ENCODE measurements at places on chromosomes 13 and 19. TPM values are rescaled to one million over a fixed set of nuclear protein-coding genes. Genes with fewer than 3 reads are reported as not detected.

SLC5A5 gene
- total RNA-seq, result 0.28 TPM

ANGPTL4 gene
- total RNA-seq, result 3.4 TPM

GPR12 gene
- not detected for total RNA-seq

SIRT2 gene
- total RNA-seq, result 52.8 TPM

CFD gene
- 6.4 TPM for total RNA-seq

C2CD4C gene
- 0.21 TPM for total RNA-seq

PPM1N gene
- total RNA-seq, result 1.4 TPM

ZNF507 gene
- total RNA-seq, result 9.2 TPM

CHMP2A gene
- 173 TPM for total RNA-seq

MYADM gene
- 13.2 TPM for total RNA-seq

ZNF135 gene
- total RNA-seq, result 1.7 TPM

CGB3 gene
- total RNA-seq, result not detected

ZIC5 gene
- not detected for total RNA-seq

SLC25A42 gene
- total RNA-seq, result 2.6 TPM

SERPINE3 gene
- not detected for total RNA-seq

ZNF28 gene
- 57.1 TPM for total RNA-seq

CDX2 gene
- not detected for total RNA-seq

ZNF581 gene
- 14.4 TPM for total RNA-seq

GRIK5 gene
- 0.34 TPM for total RNA-seq

CCDC8 gene
- total RNA-seq, result 16.1 TPM

ICAM5 gene
- 6.4 TPM for total RNA-seq

ARHGAP45 gene
- 4.6 TPM for total RNA-seq

TBXA2R gene
- 0.21 TPM for total RNA-seq

ZNF254 gene
- 13.5 TPM for total RNA-seq

ZNF547 gene
- total RNA-seq, result 6.5 TPM

LRFN3 gene
- 2.4 TPM for total RNA-seq

COG3 gene
- 47.8 TPM for total RNA-seq

APOC4 gene
- total RNA-seq, result not detected

ZNF154 gene
- total RNA-seq, result 4.7 TPM

GADD45GIP1 gene
- 24.6 TPM for total RNA-seq

CGB1 gene
- total RNA-seq, result not detected

FCAR gene
- not detected for total RNA-seq

ZNF841 gene
- 68.3 TPM for total RNA-seq

OR10H1 gene
- not detected for total RNA-seq

POLRMT gene
- total RNA-seq, result 38.8 TPM

MED26 gene
- total RNA-seq, result 9.2 TPM

SHC2 gene
- total RNA-seq, result 3.3 TPM

CLPTM1 gene
- total RNA-seq, result 73.4 TPM

IL12RB1 gene
- under 0.01 TPM for total RNA-seq

OR7A5 gene
- total RNA-seq, result not detected

HAUS5 gene
- 4.6 TPM for total RNA-seq

ZNF568 gene
- total RNA-seq, result 14.4 TPM

THSD1 gene
- total RNA-seq, result 24.2 TPM

ZNF180 gene
- total RNA-seq, result 8.5 TPM

Data from nasal cavity respiratory epithelium epithelial cell of viscerocranial mucosa (primary cell).